HCT116 (cell line): ENCODE measurements at places on chromosomes 5 and 9. TPM values are rescaled to one million over a fixed set of nuclear protein-coding genes. Genes with fewer than 3 reads are reported as not detected.

SHROOM1 gene
- total RNA-seq: 9.5 TPM

DNA sequence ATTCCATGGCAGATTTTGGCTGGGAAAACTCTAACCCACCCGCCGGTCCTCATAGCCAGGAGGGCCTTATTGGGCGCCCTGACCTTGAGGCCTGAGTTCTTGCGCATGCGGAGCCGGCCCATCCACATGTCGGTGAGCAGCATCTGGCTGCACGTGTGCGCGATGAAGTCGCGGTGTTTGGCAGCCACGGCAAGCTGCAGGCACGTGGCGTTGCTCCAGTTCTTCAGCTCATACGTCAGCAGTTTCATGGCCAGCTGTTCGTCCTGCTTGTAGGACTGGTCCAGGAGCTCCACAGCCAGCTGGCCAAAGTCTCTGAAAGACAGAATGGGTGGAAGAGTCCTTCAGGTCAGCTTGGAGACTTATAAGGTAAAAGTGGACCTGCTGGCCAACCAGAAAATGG is 204.3 kb upstream of the KLF9 start:
- H3K27ac ChIP-seq: no peak overlapping the region
- no peaks in the 10 kb centered on the region for H3K36me3 ChIP-seq
- H3K4me1 ChIP-seq: no peaks in the 10 kb centered on the region

GRCh38 chr9:37105234-37105633 is 15.1 kb upstream of the ZCCHC7 start:
- no peak overlapping the region for H3K27ac ChIP-seq
- no peak for DNase-seq
- H3K4me1 ChIP-seq: no peaks in the 10 kb centered on the region
- H3K4me3 ChIP-seq: no peak overlapping the region

- no peak for DNase-seq
- H3K4me1 ChIP-seq: no peaks in the 10 kb centered on the region
- H3K36me3 ChIP-seq: no peaks in the 10 kb centered on the region
Observed at GRCh38 chr9:125977223-125977622, 230.1 kb downstream of the PBX3 start.

- peak overlapping the region; percentile 6; the same call in 1 of the 2 replicates for H3K4me3 ChIP-seq
- H3K27me3 ChIP-seq: no peaks in the 10 kb centered on the region
- no peak overlapping the region for H3K27ac ChIP-seq
- no peaks in the 10 kb centered on the region for H3K36me3 ChIP-seq
- H3K4me1 ChIP-seq: peaks cover 19% of the 10 kb centered on the region
Observed at GRCh38 chr5:138148811-138149210, 9.6 kb upstream of the NME5 start.

GRCh38 chr5:137097203-137097602 is 401.9 kb downstream of the SPOCK1 start:
- H3K27me3 ChIP-seq: peaks cover 48% of the 10 kb centered on the region
- no peaks in the 10 kb centered on the region for H3K4me1 ChIP-seq
- H3K4me3 ChIP-seq: no peak overlapping the region
- no peaks in the 10 kb centered on the region for H3K36me3 ChIP-seq
- no peak for DNase-seq

DNA sequence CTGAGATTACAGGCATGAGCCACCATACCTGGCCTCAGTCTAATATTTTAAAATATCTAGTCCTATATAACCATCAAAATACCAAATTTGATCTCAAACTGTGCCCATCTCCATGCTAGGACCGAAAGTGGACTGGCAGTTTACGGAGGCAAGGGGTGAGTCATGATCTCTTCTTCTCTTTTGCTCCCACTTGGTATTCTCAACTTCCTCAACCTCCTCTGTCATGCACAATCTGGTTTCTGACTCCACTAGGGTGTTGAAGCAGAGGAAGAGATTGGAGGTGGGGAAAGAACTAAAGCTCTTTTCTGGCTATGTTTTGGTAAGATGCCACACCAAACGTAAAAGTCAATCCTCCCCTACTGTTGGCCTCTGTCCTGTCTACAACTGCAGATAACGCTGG is 55.9 kb upstream of the CEMIP2 start:
- no peak for DNase-seq
- no peaks in the 10 kb centered on the region for H3K27me3 ChIP-seq
- no peak overlapping the region for H3K4me3 ChIP-seq
- H3K36me3 ChIP-seq: no peaks in the 10 kb centered on the region
- no peak overlapping the region for H3K27ac ChIP-seq

- no peaks in the 10 kb centered on the region for H3K4me1 ChIP-seq
- no peaks in the 10 kb centered on the region for H3K36me3 ChIP-seq
- H3K27me3 ChIP-seq: no peaks in the 10 kb centered on the region
Observed at GRCh38 chr9:134123764-134124128, 12.1 kb upstream of the WDR5 start.

SPATA31E1 gene
- not detected for total RNA-seq

RHOBTB3 gene
- 84.3 TPM for total RNA-seq

MAMDC4 gene
- 17.3 TPM for total RNA-seq

BTNL8 gene
- total RNA-seq: not detected

IRGM gene
- not detected for total RNA-seq
